ENCODE measurements at places on chromosomes 6 and 20.

- no peak for DNase-seq
Observed at GRCh38 chr6:150090328-150090727, 21.4 kb upstream of the ULBP3 start.

DNA sequence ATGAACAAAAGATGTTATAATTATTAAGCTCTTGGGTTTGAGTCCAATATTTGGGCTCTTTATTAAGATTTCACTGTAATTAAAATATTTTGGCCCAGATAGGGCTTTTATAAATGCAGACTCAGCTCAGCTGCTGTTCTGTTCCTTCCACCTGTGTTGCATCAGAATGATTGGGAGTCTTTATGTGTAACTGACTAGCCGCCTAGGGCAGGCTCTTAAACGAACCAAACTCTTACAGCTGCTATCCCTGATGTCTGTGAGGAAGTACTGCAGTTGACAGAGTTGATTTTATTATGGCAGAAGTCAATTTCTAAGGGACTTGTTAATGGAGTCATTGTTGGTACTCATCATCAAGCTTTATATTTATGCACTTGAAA lies 144.7 kb downstream of the MYO6 start:
- DNase-seq, result no peak

GRCh38 chr6:136063096-136063495 lies 187.0 kb downstream of the MTFR2 start:
- no peak for DNase-seq

DNA sequence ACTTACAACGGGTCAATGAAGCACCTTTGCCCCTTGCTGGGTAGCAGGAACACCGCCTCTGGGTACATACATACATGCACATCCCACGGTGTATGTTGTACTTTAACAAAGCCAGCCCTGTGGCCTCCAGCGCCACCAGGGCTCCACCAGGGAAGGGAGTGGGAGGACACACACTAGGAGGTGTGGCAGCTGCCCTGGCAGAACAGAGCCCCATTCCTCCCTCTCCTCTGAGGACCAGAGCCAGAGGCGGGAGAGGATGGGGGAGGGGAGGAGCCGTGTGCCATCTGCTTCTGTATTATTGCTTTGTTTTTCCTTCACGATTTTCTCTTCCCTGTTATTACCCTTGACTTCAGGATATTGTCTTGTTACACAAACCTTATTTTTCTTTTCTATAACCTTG lies 105.8 kb upstream of the TRAF3IP2 start:
- no peak for DNase-seq

DNA sequence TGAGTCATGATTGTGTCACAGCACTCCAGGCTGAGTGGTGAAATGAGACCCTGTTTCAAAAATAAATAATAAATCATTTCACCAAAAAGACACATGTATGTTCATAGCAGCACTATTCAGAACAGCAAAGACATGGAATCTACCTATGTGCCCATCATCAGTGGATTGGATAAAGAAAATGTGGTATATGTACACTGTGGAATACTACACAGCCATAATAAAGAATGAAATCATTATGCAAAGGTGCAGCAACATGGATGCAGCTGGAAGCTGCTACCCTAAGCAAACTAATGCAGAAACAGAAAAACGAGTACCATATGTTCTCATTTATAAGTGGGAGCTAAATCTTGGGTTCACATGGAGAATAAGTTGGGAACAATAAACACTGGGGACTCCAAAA lies 33.1 kb downstream of the ZNF451 start:
- DNase-seq, result no peak

DNA sequence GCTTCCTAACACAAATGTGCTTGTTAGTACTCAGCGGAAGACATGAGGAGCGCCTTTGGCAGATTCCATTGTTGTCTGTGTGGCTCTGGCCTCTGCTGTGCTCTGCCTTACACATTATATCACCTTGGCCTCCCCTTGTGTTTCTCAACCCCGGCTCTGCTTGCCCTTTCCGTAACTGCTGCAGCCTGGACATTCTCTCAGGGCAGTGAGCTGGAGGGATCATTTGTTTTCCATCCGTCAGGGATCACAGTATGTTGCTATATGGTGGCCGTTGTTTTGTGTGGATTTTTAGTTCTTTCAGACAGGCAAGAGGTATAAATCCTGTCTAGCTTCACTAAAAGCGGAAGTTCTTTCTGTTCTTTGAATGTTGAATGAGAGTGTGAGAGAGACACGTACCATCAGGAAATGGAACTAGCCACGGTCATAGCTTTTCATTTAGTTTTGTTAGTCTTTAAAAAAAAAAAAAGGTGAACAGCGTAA lies 175.1 kb downstream of the JARID2 start:
- DNase-seq, result peak; percentile 60

DNA sequence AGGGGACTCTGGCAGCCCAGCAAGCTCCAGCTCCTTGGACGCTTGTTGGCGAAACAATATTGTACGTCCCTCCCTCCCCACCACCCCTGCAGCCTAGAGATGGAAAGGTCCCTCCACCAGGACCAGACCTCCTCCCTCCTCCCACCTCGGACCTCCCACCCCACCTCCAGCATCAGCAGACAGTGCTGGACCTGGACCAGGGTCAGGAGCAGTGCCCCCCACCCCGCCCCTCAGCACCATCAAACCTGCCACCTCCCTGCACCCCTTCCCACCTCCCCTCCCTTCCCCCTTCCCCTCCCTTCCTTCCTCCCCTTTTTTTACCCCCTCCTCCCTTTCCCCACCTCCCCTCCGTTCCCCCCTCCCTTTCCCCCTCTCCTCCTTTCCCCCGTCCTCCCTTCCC lies 98.4 kb downstream of the TAF4 start:
- no peak for DNase-seq

- no peak for DNase-seq
Observed at GRCh38 chr6:34082864-34083626, 62.8 kb downstream of the GRM4 start.

DNA sequence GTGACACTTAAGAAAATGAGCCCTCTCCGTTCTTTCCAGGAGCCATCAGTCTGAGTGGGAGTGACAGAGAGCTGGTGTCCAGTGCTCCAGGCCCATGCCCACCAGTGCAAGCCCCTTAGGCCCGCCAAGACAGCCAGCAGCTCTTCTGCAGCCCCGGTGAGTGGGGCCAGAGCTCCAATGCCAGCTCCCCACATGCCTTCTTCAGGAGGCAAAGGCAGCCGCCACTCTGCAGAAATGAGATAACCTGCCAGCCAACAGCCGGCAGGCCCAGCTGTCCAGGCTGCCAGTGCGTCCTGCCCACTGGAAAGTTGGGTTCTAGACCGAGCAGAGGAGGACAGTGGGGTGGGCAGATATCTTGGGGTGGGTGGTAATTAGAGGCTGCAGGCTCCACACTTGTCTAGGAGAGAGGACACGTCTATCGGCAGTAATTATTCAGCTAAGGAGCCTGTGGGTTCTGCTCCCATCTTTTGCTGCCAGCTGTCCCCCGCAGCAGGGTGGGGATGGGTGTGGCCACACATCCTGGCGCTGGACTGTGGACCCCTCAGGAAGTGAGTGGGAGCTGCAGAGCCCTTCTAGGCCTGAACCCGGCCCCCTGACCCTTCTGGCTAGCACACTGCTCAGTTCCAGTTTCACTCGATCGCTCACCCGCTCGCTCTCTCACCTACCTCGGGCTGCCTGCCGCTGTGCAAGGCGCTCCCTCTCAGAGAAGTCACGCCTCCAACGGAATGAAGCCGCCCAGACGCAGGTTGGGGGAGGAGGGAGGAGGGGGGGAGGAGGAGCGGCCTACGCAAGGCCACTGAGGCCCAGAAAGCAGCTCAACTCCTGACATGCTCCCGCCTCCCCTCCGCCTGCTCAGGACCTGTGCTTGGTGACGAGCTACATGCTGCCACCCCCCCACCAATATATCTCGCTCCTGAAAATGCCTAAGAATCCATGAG lies 3.6 kb downstream of the GRM4 start:
- DNase-seq, result no peak

GRCh38 chr6:167567142-167568033 lies 242.5 kb downstream of the TTLL2 start:
- no peak for DNase-seq

- DNase-seq, result no peak
Observed at GRCh38 chr20:61024390-61024789, 227.7 kb upstream of the CDH4 start.
